ENCODE measurements at places on chromosomes 16 and 17.

- DNase-seq: no peak
These were observed 40.8 kb downstream of the MRM1 start for GRCh38 chr17:36641877-36642845.

DNA sequence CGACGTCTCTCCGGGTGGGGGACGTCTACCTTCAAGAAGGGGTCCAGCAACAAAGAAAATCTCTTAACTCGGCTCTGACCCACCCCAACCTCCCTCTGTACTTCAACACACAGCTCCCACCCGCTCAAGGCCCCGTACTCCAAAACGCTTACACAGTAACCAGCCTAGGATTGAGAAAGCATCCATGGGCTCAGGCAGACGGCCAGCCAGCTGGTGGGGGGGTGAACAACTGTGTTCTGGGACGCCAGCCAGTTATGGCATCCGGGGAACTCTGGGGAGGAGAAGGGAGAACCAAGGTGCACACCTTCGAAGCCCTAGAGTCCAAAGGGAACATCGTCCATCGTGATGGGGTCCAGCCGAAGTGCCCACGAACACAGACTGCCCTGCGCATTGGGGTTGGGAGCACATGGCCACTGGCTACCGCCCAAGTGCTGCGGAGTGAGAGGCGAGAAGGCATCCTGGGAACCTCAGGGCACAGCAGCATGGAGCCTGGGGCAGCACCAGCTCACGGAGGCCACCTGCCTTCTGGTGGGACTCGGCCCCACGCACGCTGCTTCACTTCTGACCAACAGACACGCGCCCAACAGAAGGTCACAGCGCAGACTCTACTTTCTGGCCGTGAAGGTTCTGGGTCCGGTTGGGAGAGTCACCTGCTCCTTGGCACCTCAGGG lies 14.3 kb downstream of the SLC16A3 start:
- DNase-seq: no peak

DNA sequence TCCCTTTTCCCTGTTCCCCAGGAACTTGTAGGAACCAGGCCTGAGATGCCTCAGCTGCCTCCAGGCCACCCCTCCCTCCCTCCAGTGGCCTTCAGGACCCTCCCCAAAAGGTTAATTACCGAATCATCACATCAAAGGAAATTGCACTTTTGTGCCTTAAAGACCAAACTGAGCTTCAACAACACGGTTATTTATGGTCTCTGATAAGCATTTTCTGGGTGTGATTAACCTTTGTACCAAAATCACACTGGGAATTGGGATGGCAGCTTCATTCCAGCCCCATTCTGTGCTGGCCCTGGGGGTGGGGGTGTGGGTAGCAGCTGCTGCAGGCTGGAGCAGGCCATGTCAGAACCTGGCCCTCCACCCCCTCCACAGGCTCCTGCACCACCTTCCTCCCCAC lies 16.7 kb downstream of the CRHR1 start:
- no peak for DNase-seq

GRCh38 chr17:3892095-3892998 lies 506 bp downstream of the CAMKK1 start:
- DNase-seq: peak; percentile 27

DNA sequence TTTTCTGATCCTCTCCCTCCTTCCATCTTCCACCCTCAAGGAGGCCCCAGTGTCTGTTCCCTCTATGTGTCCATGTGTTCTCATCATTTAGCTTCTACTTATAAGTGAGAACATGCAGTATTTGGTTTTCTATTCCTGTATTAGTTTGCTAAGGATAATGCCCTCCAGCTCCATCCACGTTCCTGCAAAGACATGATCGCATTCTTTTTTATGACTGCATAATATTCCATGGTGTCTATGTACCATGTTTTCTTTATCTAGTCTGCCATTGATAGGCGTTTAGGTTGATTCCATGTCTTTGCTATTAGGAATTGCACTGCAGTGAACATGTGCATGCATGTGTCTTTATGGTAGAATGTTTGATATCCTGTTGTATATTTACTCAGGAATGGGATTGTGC lies 275.1 kb downstream of the BCAS3 start:
- DNase-seq: no peak

- no peak for DNase-seq
These were observed 104.5 kb downstream of the PARN start for GRCh38 chr16:14525596-14525995.

- no peak for DNase-seq
These were observed 501.9 kb downstream of the SHISA9 start for GRCh38 chr16:13403326-13403725.

DNA sequence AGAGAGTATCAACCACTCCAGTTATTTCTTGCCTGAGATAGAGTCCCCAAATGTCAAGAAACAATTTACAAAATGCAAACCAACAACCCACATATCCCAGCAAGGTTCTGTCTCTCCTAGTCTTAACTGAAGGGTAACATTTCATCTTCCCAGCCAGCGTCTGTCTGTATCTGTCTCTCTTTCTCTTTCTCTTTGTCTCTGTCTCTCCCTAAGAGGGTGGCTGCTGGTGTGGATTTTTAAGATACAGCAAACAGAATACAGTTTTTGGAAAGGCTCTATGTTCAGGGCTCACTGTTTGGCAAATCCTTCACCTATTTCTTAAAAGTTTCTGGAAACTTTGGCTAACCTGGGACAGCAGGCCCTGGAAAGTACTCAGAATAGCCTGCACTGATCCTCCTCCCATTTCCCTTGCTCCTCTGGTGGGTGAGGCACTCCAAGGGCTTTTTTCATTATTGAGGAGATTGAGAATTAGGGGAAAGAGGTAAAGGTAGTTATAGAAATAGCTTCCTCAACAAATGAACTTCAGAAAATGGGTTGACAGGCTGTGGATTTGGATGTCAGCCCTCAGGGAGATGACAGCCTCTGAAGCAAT lies 6.2 kb downstream of the HOXB4 start:
- DNase-seq: no peak

DNA sequence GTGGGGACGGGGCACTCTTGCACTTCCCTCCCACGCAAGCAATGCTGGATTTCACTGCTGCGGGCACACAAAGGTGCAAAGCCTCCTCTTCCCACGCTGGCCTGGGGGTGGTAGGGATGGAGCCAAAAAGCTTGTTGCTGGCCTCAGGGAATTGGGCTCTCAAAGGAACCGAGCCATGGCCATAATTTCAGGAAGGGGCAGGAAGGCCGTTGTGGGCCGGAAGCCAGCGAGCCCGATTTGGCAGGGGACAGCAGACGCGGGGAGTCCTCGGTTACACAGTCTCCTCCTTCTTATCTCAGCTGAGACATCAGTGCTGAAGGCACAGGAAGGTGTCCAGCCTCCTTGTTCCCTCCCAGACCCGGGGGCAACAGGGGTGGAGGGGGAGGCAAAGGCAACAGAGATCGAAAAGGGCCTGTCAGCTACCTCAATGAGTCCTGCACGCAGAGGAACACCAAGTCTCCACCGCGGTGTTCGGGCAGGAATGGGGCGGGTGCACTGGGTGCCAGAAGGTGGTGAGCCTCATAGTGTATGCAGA lies 59.5 kb downstream of the SLFN11 start:
- DNase-seq: no peak

DNA sequence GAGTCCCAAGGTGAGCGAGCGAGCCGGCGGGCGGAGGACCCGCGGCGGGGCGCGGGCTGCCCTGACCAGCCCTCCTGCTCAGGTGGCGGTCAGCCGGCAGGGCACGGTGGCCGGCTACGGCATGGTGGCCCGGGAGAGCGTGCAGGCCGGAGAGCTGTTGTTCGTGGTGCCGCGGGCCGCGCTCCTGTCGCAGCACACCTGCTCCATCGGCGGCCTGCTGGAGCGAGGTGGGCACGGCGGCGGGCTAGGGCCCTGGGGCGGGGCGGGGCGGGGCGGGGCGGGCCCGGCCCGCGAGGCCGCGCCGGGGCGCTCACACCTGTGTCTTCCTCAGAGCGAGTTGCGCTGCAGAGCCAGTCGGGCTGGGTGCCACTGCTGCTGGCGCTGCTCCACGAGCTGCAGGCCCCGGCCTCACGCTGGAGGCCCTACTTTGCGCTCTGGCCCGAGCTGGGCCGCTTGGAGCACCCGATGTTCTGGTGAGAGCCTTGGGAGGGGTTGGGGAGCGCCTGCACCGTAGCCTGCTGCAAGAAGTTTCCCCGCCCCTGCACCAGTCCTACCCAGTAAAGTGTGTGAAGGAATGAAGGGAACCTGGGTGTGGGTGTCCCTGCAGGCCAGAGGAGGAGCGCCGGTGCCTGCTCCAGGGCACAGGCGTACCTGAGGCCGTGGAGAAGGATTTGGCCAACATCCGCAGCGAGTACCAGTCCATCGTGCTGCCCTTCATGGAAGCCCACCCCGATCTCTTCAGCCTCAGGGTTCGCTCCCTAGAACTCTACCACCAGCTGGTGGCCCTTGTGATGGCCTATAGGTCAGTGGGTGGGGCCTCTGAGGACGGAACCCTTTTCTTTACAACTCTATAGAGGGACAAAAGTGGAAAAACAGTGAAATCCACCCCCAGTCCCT lies 802 bp downstream of the SETD6 start:
- no peak for DNase-seq

- DNase-seq: no peak
These were observed at the start of gene WSCD1 for GRCh38 chr17:6069539-6070429. TSS of gene WSCD1 (plus strand) at chr17:6070379. CDS start at chr17:6080659, 10,280 bp downstream.

GRCh38 chr17:83193336-83194185 lies 114.2 kb downstream of the METRNL start:
- DNase-seq: no peak

DNA sequence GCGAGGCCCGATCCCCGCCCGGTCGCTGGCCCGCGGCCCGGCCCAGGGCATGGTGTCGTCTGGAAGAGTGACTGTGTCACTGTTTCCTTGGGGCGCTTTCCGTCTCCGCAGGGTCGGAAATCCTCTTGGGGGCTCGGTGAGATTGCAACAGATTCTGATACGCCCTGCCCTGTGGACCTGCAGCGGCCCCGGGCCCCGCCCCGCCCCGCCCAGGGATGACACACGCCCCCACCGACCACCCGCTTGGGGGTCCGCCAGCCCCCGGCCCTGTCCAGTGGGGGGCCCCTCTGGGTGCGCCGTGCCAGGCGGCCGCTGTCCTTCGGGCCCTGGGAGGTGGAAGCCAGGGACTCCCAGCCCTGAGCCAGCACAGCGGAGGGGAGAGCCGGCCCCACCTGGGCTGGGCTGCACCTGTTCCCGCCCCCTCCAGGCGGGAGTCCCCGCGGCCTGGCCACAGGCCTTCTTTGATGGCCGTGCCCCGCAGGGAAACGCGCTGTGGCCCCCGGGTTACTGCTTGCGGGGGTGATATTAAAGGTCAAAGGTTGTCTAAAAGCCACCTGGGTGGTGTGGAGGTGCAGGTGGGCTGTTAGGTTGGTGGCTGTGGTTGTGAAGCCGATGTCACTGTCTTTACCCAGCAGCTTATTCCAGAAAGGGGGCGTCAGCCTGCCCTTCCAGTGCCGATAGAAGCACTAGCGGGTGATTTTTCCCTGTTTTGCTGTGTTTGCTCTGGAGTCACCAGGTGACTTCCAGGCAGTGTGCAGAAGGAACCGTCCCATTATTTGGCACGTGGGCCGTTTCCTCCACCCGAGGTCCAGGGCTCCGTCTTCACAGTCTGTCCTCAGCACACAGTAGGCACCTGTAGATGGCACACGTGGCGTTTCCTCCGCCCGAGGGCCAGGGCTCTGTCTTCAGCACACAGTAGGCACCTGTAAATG lies 752 bp downstream of the TBC1D24 start:
- DNase-seq: no peak

GRCh38 chr16:67537270-67537635 lies 8.6 kb downstream of the RIPOR1 start:
- DNase-seq: no peak

- no peak for DNase-seq
These were observed 216.6 kb upstream of the IRX3 start for GRCh38 chr16:54503011-54503855.

DNA sequence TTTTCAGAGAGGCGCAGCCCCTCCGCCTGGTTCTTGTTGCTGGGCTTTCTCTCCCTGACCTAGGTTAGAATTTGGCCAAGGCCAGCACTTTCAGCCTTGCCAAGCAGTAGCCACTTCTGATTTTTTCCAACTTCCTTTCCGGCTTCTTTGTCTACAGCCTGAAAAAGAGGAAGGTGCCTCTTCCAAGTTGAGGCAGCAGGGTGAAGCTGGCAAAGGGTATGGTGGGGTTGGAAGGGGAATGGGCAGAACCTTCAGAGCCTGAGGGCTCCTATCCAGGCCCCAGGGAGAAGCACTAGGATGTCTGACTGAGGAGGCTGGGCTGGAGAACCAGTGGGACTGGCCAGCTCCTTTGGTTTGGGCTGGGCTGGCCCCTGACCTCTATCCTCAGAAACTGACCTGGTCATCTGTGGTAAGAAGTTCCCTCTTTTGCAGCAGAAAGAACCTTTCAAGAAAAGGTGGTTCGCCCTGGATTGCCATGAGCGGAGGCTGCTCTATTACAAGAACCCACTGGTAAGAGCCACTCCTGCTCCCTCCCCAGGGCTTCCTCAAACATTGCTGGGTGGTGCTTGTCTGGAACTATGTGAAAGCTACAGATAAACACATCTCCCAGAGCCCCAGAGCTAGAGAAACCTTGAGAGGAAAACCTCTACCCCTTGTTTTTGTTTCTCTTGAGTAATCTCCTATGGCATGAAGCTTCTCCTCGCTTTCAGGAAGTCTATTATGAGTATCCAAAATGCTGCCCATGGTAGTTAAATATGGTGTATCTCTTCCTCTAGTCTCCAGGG lies 16.6 kb upstream of the RNF135 start:
- no peak for DNase-seq

GRCh38 chr16:67668495-67669157 lies 2.0 kb downstream of the C16orf86 start:
- no peak for DNase-seq

GRCh38 chr17:61255647-61256046 lies 144.0 kb upstream of the TBX2 start:
- DNase-seq: no peak

DNA sequence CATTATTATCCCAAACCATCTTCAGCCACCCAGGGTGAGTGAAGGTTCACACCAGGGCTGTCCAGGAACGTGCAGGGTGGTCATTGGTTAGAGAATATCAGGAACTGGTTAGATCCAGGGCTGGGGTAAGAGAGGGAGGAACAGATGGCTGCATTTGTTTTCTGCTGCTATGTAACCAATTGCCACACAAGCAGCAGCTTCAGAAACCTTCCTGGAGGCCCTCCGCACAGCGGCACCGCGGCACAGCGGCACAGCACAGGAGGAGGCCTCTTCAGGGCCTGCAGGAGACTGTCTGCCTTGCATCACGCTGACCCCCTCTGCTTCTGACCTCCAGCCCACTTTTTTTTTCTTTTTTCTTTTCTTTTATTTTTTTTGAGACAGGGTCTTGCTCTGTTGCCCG lies 86.1 kb downstream of the KCNJ12 start:
- DNase-seq: no peak

GRCh38 chr16:9056061-9056460 lies 35.4 kb upstream of the HAPSTR1 start:
- no peak for DNase-seq

- no peak for DNase-seq
These were observed 33.7 kb upstream of the ALDH3A2 start for GRCh38 chr17:19614900-19615299.

DNA sequence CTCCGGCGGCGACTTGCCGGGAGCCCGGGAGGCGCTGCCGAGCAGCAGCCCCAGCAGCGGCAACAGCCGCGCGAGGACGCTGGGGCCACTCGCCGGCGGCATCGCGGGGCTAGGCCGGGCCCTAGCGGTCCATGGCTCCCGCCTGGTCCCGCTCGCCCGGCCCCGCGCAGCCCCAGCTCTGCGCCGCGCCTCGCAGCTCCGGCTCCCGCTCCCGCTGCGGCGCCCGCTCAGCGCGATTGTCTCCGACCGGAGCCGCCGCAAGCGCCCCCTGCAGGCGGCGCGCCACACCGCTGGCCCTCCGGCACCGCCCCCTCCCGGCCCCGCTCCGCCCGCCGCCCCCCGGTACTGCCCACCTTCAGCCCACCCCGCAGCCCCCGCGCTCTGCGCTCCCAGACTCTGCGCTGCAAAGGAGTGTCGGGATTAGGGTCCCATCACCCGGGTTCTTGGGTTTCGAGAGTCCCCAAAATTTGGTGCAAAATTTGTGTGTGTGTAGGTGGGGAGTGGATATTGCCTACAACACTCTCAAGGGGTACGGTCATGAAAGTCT lies at the start of gene FAM171A2:
Gene FAM171A2 (minus strand): TSS at position 241 of the 547 bp plus-strand sequence. CDS start 139 bp downstream, at position 102.
- peak; percentile 15 for DNase-seq

All from amniotic stem cell (primary cell).